ENCODE measurements at places on chromosomes 1 and 21.
A peak's percentile ranks its signal among the peaks of the same experiment; 100 is the strongest.

- no peak for DNase-seq
These were observed 189.4 kb upstream of the KCTD3 start for GRCh38 chr1:215377746-215378145.

- peak; percentile 18 for DNase-seq
These were observed 35.8 kb upstream of the LMO4 start for GRCh38 chr1:87292684-87293493.

DNA sequence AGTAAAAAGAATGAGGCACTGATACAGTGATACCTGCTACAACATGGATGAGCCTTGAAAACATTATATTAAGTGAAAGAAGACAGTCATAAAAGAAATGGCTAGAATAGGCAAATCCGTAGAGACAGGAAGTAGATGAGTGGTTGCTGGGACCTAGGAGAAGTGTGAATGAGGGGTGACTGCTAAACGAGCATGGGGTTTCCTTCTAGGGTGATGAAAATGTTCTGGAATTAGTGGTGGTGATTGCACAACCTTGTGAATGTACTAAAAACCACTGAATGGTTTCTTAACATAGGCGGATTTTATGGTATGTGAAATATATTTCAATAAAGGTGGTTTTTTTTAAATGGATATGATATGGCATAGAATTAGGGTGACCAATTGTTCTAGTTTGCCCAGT is 12.6 kb upstream of the SERINC2 start:
- DNase-seq: no peak

DNA sequence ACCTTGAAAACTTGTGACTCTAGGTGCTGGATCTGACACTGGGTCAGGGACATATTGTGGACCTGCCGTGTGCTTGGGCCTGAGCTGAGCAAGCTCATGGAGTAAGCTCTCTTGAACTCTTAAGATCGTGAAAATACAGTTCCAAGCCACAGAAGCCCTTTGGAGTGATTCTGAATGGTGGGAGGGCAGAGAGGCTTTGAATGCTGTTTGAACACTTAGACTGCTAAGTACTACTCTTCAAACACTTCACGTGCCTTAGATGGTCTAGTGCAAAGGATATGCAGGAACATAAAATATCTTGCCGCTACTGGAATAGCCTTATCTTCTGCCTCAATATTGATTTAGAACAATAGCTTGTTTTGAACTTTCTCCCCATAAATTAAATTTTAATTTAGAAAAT is 21.6 kb downstream of the ROR1 start:
- DNase-seq: no peak

GRCh38 chr1:198176179-198176578 is 19.4 kb downstream of the NEK7 start:
- no peak for DNase-seq

DNA sequence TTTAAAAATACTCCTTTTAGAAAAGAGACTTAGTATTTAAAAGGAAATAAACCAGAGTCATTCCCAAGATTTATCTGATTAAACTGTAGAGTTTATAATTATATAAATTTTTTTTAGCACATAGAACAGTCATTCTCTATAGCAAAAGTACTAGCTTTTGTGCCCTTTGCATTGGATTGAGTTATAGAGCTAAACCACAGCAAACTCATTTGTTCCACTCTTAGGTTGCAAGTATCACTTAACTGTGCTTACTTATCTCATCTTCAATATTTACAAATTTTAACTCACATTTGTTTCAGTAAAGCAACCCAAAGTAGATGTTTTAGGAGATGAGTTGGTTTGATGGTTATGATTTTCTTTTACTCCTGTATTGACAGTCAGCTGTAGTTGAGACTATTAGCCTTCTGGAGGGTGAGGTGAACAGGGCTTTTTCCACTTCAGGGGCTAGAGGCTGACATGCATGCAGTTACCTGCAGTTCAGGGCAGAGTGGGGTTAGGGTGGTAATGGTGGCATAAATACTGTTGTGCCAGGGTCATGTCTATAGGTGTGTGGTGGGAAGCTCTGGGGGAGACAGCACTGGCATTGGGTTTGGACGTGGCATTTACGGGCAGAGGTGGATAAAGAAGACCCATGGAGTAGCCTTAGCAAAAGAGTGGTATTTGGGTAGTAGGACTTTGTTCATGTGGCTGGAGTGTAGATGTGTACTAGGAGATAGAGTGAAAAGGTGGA is 42.1 kb downstream of the DYRK1A start:
- DNase-seq: no peak

- no peak for DNase-seq
These were observed 4.1 kb downstream of the TEX38 start for GRCh38 chr1:46675549-46676314.

GRCh38 chr1:3954170-3955169 is 54.4 kb upstream of the C1orf174 start:
- no peak for DNase-seq

- no peak for DNase-seq
These were observed 9.9 kb upstream of the ZSCAN20 start for GRCh38 chr1:33462405-33463164.

- DNase-seq: no peak
These were observed 356.1 kb downstream of the LMO4 start for GRCh38 chr1:87684713-87685205.

DNA sequence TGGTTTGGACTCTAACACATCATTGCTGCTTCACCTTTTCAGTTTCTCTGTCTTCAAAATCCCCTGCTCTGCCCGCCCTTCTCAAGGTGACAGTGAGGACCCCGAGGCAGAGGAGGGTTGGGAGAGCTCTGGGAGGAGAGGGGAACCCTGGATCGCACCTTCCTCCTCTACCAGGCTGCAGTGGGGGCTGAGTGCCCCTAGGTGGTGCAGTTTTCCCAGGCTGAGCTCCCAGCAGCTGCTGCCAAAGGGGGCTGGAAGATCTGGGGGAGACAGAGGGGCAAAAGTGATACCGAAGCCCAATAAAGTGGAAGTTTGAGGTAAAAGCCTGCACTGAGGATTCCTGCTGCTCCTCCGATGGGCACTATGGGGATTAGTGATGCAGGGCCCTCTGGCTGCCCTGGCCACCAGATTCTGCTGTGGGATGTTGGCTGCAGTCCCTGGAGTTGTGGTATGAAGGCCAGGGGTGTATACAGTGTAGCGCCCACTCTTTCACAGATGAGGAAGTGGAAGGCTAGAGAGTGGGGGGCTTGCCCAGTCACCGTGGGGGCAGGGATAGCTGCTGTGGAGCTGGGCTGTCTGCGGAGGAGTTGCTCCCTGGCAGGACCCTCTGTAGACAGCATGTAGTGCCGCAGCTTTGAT is 40.7 kb upstream of the SCMH1 start:
- DNase-seq: no peak

DNA sequence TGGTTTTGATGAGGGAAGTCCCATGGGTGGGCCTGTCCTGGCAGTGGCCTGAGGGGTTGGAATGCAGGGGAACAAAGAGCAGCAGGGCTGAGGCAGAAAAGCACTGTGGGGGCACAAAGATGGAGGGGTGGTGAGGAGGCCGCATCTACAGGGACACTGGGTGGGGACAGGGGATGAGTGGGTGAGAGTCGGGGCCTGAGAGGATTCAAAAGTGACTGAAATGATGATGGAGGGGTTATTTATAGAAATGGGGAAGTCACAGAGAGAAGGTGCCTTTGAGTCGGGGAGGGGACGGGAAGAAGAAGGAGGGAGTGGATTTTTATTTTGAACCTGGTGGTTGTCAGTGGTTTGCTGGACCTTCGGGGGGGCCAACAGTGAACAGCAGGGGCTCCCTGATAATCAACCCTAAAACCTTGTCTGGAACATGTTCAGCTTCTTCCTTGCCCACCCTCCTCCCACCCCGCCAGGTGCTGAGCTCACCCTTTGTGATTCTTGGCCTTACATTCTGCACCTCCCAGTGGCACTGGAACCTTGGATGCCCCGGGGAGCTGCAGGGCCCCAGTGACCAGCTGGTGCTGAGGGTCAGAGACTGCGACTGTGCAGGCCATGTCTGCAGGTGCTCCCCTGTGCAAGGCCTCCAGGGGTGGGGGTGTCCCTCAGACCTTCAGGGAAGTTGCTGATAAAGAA is 42.9 kb downstream of the IER5 start:
- DNase-seq: no peak

DNA sequence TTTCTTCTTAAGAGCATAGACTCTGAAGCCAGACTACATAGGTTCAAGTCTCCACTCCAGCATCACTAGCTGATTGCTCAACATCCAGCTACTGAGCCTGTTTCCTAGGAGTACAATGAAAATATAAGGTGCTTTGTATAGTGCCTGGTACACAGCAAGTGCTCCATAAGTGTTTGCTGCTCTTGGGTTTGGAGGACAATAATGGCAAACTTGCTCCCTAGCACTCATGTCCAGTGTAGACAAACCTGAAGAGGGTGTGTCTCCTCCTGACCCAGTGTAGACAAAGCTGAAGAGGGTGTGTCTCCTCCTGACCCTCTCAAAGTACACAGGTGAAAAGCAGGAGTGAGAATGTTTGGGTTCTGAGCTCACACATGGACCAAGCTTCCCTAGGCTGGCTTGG is 10.5 kb upstream of the ECE1 start:
- DNase-seq: no peak

DNA sequence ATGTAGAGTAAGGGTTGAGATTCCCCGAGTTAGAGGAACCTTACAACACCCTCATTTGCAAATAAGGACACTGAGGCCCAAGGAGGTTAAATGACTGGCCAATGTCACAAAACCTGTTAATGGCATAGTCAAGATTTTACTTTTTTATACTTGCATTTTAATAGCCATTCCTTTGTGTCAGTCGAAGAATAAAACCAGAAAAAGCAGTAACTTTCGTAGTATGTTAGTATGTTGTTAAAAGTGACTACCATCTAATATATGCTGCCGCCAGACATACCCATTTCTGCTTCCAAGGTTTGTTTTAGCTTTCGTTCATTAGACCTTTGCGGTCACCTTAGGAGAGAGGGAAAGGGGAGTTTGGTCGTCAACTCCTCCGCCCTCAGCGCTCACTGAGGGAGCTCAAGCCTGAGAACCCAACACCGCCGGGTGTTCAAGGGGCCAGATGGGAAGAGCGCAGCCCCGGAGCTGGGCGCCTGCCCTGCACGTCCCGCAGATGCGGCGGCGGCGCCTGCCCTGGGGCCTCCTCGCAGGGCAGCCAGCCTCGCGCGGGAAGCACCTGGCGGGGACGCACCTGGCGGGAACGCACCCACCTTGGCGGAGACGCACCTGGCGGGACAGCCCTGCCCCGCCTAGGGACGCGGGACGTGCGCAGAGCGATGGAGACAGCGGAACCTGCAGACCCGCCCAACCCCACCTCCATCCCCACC is 466 bp downstream of the VPS26C start:
- no peak for DNase-seq

GRCh38 chr1:168553680-168554553 is 10.1 kb upstream of the XCL2 start:
- no peak for DNase-seq

DNA sequence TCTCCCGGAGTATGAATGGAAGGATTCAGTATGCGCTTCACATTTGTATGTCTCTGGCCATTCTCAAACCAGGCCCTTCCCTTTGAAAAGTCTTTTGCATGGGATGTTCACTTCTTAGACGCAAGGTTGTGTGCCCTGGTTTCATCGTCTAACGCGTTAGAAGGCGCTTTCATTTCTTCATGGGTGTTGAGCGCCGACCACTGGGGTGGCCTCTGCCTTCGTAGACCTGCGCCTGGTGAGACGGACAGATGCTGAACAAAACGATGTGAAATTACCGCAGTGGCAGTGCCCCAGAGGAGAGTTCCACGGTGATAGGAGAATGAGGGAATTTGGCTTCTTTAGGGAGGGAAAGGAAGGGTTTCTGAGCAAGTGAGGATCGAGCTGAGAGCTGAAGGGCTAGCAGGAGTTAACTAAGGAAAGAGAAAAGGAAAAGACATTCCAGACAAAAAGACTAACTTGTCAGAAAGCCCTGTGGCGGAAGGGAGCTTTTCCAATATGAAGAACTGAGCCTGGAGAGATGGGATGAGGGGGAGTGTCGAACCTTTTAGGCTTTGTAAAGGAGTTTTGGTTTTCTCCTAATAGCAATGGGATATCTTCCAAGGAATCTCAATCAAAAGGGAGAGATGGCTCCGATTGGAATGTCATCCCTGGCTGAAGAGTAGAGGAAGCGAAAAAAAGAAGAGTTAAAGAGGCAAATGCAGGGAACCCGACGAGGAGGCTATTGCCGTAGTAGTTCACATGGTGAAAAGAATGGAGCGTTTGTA is 951 bp downstream of the GGPS1 start:
- DNase-seq: peak; percentile 24

- no peak for DNase-seq
These were observed 508.6 kb downstream of the RWDD3 start for GRCh38 chr1:95742591-95743089.

DNA sequence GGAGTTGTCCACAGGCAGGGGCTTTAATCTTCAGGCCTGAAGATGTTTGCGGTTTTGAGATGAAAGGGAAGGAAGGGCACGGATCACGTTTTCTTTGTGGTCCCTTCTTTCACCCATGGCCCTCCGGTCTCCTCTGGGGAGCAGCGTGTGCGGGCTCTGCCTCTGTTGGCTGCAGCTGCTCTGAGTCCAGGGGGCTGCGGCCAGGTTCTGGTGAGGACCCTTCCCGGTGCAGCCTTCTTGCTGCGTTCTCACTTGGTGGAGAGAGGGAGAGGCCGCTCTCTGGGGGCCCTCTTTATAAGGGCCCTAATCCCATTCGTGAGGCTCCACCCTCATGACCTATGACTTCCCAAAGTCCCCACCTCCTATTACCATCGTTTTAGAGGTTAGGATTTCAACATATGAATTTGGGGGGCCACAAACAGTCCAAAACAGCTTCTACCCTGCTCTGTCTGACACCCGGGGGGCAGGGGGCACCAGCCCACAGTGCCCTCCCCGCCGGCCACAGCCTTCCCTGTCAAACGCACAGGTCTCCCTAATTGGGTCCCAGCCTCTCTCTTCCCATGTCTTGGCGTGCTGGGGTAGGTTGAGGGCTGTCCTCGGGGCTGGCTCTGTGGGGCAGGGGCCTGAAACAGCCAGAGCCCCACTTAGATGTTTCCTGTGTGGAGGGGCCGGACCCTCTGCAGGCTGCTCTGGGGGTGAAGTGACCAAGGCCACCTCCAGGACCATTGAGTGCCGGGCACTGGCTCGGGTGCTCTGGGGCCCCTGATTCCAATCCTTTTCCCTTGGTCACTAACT is 100.1 kb upstream of the C1orf174 start:
- no peak for DNase-seq

- no peak for DNase-seq
These were observed 2.3 kb downstream of the COX20 start for GRCh38 chr1:244837597-244838258.

GRCh38 chr1:214419650-214420049 is 131.8 kb downstream of the PTPN14 start:
- DNase-seq: no peak

- no peak for DNase-seq
These were observed 25.5 kb upstream of the DDAH1 start for GRCh38 chr1:85490270-85490985.
